MV-4-11 (cell line): ENCODE measurements at places on chromosomes 3 and 15.

DNA sequence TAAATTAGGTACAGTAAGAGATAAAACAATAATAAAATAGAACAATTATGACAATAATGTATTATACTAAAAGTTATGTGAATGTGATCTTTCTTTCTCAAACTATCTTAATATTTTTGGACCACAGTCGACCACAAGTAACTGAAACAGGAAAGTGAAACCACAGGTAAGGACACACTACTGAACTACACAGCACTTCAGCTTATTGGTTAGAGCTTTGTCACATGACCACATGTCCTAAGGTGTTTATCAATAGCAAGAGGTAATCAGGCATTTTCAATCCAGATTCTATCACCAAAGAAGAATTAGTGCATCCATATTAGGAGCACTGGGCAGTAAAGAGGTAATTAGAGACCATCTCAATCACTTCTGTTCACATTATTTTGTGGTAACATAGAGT is 392.8 kb downstream of the RSL24D1 start:
- DNase-seq, result no peak

GRCh38 chr3:124091716-124092115 is 99.8 kb upstream of the ROPN1 start:
- no peak for DNase-seq

GRCh38 chr3:26558257-26558656 is 64.3 kb upstream of the LRRC3B start:
- no peak for DNase-seq

DNA sequence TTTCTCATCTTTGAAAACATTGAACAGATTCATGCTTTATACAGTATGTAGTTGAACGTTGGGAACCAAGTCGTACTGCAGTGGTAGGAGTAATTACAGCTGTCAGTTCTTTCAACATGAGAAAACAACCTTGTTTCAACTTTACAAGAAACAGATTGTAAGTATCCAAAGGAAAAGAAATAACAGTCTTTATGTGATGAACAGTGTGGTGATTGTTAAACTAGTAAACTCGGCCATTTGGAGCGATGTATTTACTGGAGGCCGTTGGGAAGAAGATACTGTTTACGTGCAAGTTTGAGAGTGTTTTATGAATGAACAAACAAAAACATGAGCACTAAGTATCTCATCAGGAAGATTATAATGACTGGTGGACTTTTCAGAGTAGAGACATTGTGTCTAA is 48.4 kb downstream of the EPHA3 start:
- DNase-seq, result no peak
